Suppressor macrophage (primary cell): ENCODE measurements at places on chromosomes 6 and 20.

DNA sequence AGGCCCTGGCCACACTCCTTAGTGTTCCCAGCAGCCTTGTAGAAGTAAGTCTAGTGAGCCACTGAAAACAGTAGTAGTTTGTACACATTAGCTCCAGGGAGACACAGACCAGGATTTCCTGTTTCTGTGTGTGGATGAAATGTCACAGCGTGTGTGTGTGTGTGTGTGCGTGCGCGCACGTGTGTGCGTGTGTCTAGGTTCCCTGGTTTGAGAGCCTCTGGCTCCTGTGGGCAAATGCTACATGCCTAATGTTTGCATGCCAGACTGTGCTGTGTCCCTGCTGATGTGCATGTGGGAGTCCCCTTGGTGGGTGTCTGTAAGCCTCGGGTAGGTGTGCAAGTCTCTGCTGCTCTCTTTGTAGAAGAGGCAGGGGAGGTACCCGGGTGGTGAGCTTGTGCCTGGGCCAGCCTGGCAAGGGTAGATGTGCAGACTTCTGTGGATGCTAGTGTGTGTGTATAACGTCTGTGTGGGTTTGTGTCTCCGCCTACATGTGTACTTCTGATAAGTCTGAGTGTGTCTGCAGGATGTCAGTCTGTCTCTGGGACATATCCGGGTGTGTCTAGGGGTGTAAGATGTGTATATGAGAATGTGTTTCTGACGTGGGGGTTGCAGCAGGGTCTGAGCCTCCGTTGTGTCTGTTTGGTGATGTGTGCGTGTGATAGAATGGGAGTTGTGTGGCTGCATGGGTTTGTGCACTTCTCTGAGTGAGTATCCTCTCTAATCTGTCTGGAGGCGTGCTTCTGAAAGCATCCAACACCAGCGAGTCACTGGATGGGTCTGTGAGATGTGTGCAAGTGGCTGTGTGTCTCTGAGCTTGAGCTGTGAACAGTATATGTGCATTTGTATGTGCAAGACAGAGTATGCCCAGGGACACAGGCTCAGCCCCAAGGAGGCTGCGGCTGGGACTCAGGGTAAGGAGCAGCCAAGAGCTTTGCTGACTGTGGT, 19.0 kb upstream of the TLDC2 start:
- peak; percentile 81 for DNase-seq

DNA sequence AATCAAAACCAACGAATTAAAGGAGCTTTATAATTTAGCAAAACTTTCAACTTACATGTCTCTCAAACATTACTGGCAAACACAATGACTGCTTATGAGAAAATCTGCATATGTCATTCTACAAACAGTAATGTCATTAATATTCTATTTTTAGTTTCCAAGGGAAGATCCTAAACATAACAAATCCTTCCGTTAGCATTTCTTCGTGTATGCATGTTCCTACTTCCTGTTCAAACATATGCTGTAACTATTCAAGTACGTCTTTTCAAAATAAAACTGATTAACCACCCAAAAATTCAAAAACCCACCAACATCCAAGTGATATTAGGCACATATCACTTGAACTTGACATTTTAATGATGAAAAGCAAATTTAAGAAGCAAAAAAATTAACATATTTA, 131.3 kb downstream of the HACE1 start:
- DNase-seq = no peak

- DNase-seq = no peak
Observed at GRCh38 chr20:29085625-29086024, 2171.8 kb upstream of the DEFB115 start.

DNA sequence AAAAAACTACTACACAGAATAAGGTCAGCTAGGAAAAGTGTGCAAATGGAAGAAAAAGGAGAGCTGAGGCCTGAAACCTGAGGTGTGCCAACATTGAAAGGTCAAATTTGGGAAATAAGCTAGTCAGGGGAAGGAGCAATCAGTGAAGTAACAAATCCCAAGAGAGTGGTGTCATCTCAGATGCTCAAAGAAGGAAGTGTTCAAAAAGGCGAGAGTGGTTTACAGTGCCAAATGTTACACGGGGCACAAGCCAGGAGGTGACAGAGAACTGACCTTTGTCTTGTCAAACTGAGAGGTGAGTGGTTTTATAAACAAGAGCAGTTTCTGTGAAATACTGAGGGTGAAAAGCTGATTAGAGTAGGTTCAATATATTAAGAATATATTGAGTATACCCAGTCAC, 83.0 kb upstream of the TCF21 start:
- no peak for DNase-seq

DNA sequence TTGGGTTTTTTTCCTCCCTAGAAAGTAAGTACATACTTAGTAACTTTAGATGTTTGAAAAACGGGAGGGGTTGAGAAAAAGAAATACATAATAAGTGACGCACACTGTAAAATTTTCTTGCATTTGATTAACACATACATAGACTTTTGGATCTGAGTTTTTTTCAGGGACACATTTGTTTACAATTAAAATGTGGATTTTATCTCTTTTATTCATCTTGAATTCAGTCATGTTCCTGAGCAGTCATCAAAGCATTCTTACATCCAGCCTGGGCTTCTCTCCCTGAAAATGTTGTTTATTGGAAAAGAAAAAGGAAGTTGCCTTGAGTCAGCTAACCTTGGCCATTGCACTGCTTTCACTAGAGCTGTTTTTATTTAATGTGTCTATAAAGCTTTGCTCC, 8.7 kb upstream of the RPP40 start:
- peak; percentile 24 for DNase-seq

- DNase-seq = no peak
Observed at GRCh38 chr6:90028995-90029635, 134.8 kb downstream of the GJA10 start.

DNA sequence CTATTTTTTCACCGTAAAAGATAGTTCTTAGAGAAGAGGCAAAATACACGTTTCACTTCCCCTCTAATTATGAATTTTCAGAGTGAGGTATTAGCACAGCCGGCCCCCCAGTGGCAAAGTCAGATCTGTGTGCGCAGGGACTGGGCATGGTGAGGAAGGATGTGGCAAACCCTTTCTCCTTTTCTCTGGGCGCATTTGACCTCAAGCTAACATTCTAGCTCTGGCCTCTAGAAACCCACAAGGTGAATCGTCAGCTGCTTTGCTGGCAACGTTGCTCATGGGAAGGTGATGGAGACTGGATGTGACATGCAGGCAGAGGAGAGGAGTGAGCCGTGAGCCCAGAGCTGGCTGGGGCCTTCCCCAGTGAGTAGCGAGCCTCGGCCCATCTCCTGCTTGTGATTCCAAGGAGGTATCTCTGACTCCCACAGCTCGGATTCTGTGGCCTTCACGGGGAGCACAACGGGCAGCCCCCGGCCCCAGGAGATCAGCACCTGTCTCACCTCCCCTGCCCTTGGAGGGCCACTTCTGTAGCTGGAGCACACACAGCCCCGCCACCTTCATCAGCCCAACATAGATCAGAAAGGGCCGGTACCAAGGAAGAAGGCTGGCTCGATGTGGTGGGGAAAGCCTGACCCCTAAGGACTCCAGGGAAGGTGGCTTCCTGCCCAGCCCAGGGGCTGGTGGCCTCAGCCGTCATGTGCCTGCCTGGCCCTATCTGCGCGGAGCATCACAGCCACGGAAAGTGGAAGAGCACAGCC, 152.8 kb downstream of the TAF4 start:
- DNase-seq = no peak

GRCh38 chr20:58053391-58054055, 174.9 kb downstream of the ANKRD60 start:
- no peak for DNase-seq

GRCh38 chr20:11162026-11162775, 488.4 kb upstream of the JAG1 start:
- no peak for DNase-seq

- DNase-seq = no peak
Observed at GRCh38 chr20:32354592-32355416, 3.3 kb upstream of the ASXL1 start.

DNA sequence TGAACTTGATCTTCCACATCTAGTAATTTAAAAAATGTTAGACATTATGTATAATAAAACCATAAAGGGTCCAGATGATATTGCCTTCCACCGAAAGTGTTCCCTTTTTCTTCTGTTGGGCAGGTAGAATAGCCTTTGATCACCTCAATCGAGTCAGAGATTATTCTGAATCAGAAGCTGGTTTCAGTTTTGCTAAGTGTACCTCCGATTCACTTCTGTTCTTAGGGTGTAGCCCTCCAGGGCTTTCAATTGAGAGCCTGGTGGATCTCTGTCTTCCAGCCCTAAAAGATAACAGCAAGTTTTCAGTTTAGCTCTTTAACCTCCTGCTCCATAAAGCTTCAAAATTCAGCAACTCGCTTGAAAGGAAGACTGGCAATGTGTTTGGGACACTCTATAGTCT, 21.1 kb upstream of the AIG1 start:
- DNase-seq = no peak

GRCh38 chr6:156420172-156420993, 356.8 kb upstream of the ARID1B start:
- no peak for DNase-seq

GRCh38 chr6:129133770-129134192, 250.8 kb downstream of the LAMA2 start:
- no peak for DNase-seq

GRCh38 chr6:31521835-31522234, 6.9 kb upstream of the MCCD1 start:
- DNase-seq = no peak

GRCh38 chr6:13417431-13417830, 70.0 kb downstream of the GFOD1 start:
- no peak for DNase-seq

DNA sequence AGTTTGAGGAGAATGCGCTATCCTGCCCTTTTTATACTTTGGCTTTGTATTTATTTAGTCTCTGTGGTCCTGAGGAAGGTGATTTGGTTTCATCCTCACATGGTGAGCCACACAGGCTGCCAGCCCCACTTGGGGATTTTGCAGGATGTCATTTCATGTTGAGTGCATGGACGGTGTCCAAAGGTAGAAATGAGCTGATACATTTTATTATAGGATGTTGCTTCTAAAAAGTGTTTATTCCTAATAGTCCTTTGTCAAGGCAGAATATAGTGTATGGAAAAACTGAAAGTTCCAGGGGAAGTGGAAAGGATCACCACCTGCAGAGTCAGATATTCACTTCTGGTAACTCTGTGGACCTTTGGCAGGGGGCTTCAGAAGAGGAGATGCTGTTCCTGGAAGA, 434.6 kb downstream of the CD109 start:
- no peak for DNase-seq
